Type B pancreatic cell (in vitro differentiated cells): ENCODE measurements at places on chromosomes 12 and 14.

DNA sequence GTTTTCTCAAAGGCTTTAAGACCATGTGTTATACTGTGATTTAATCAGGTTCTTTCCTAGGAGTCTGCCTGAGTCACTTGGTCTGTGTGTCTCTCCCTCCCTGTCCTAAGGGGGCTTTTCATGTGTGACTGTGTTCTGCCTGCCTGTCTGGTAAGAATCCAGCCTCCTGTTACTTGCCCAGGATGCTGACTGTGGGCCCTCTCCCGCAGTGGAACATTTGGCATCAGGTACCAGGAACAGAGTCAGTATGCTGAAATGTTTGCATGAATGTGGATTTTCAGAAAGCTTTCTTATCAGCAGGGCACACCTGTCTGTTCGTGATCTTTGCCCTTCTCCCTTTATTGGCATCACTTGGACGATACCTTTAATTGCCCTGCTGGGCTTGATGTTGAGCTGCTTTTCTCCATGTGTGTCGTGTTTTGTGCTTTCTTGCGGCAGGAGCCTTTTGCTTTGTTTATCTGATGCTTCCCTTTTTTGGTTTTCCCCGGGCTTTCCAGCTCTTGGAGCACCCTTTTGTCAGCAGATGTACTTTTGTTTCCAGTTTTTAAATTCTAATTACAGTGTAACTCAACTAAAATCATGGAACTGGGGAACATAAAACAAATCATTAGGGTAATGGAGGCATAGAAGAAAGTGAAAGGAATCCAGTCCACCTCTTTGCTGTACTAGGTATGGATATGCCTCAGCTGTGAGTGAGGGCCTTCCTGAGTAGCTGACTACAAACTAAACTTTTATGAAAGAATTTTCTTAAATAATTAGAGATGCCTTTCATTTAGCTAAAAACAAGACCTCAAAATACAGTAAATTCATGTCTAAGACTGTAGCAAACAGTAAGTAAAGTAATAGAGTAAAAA is 72.5 kb downstream of the TRAF3 start:
- DNase-seq: no peak

GRCh38 chr12:53065975-53066931 is 12.9 kb downstream of the SPRYD3 start:
- no peak for DNase-seq

GRCh38 chr14:61661471-61662400 is 33.6 kb upstream of the HIF1A start:
- DNase-seq: no peak

DNA sequence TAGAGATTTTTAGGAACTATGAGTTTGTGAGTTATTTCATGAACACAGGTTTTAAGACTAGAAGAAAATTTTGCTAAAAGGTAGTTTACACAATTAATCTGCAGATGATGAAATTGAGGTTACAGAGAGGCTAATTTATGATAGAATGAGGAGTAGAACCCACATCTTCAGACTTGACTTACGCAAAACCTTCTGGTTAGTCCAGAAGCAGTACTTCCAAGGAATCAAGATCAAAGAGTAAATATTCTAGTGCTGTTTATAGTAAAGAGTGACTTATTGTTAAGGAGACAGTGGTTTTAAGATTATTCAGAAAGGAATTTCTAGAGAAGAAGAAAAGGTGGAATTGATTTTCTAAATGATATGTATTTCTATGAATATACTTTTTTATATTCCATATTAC is 10.6 kb upstream of the KITLG start:
- no peak for DNase-seq

DNA sequence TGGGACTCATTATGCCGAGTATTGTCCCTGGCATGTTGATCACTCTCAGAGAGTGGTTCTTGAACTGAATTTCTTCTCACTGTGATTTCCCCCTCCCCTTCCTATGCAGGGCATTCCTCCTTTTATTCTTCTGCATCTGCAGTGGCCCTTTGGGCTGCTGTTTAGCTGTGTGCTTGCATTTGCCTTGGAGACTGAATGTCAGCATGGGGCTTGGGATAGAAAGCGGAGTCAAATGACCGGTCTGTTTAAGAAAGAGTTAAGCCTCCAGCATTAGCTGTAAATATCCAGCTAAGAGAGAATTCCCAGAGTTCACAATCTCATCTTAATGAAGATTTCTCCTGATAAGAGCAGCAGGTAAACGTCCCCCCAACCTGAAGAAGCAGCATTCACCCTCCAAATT is 65.6 kb upstream of the RMST start:
- DNase-seq: no peak

DNA sequence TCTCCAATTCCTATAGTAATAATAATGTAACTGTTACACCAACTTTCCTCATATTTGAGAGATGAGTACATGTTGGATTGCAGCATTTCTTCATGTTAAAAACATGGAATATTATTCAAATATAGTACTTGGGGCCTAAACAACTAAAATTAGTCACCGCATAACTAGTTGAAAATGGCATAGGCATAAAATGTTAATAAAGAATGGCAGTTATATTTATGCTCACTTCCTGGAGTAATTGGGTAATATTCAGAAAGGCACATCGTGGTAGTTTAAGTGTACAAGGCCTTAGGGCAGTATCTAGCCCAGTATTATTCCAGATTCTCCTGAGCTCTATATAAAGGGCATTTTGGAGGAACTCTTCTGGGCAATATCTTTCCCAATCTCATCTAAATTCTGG is 46.0 kb downstream of the ERGIC2 start:
- DNase-seq: no peak

DNA sequence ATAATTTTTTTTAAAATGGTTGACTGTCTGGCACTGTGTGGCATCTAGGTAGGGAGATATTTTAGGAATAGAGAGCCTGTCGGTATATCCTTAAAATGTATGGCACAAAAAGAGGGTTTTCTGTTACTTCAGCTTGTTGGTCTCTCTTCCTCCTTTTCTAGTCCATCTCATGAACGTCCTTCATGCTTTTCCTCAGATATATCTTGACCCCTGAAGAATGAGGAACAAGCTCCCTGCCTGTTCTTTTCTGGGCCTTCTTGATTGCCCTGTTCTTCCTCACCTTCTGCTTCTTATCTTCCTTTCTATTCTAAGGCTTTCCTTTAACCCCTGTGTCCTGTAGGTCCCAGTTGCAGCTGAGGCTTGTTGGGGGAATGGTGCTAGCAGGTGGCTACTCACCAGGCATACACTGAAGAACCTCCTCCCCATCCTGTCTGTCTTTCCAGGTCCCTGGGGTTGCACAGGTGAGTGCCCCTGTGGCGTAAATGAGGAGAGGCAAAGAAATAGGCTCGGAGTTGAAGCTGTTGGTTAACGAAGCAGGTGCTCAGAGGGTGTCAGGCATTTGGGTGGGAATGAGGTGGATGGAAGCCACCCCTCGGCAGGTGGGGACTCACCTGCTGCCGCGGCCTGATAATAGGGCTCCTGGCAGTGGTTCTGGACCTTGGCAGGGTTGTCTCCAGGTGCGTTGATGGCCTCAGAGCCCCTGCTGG is 7.2 kb upstream of the C1R start:
- no peak for DNase-seq

GRCh38 chr14:101068313-101069227 is 165.0 kb upstream of the RTL1 start:
- peak; percentile 60 for DNase-seq

- no peak for DNase-seq
Observed at GRCh38 chr12:64618953-64619590, 8.8 kb downstream of the RASSF3 start.

DNA sequence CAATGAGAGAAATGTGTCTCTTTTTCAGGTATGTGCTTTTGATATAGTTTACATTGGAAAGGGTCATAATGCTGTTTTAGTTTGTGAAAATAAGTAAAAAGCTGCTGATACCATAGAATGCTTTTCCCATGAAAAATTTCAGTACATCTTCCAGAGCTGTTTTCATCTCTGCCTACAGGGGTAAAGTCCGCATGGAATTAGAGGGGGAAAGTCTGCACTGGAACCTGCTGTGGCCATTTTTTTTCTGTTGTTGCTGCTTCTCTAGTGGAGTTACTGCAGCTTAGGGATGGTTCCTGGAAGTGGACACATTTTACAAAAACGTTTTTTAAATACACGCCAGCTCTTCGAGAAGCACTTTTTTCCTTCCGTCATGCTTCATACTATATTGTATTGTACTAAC is 81.3 kb downstream of the VEZT start:
- no peak for DNase-seq

DNA sequence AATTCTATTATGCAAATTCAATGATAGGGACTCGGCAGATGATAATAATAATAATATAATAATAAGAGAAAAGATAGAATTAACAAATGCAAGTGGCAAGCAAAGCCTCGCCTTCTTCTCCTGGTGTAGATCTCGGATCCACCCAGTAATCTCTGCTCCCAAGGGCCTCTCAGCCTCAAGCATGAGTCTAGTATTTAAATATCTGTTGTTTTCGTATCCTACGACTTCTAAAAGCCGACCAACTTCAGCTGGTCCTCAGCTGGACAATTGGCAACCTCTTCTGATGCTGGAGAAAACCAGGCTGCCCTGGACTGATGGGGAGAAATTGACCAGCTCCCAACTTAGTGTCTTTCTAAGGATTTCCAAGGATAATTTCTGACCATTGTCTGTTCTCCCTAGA is 14.0 kb upstream of the MAP1LC3B2 start:
- DNase-seq: no peak

- DNase-seq: peak; percentile 70
Observed at GRCh38 chr12:95790917-95791849, 619 bp upstream of the NTN4 start.

DNA sequence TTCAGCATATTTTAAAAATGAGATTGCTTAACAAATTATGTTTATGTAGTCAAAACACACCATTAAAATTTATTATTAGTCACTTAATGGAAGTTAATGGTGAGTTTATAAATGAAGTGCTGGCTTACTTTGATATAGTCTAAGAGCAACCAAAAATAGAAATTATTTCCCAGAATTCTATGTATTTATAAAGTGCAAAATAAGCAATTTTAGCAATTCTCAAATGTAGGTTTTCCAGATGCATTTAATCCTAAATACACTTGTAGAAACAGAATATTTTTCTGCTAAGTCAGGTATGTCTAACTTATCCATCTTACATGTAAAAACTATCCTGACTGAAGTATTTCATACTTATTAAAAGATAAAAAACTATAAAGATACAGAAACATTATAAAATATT is 11.2 kb downstream of the LMO3 start:
- no peak for DNase-seq

DNA sequence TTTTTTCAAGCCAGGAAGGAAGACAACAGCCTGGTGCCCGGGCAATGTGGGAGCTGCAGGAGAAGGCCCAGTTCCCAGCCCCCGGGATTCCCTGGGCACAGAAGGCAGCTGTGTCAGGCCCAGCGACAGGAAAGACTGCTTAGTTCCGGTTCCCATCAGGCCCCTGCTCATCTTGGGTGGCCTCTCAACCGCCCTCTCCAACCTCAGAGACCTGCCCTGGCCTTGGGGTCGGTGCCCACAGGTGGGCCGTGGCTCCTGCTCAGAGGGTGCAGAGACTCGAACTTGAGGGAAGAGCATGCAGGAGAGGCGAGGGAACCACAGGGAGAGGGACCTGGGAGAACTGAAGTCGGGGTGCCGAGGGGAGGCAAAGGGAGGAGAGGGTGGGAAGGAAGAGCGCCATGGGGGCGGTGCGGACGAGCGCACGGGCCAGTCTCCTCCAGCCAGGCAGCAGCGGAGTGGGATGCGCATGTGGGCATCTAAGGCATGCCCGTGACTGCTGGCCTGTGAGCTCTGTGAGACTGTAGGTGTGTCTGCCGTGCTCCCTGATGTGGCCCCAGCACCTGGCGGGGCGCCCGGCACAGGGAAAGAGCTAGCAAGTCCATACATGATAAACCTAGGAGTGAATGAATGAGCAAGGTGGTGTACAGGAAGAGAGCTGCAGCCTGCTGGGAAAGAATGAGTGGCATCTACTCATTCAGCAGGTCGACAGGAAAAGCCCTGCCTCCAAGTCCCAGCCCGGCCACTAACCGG is 42.7 kb downstream of the SSH1 start:
- no peak for DNase-seq

DNA sequence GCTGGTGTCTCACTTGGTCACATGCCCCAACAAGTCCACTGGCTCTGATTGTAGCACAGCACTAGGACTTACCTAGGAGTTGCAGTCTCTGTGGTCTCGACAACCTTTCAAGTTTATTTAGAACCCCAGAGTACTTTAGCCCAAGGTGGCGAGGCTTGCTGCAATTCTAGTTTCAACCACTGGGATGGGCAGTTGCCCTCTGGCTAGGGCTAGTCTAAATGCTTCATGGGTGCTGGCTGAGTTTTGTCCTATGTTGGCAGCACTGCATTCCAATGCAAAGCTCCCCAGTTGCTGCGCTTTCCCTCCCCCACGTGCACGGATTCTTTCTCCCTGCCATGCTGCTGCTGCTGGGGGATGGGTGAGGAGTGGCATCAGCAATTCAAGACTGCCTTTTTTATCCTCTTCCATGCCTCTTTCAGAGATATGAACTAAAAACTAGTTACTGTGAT is 207.9 kb downstream of the SYNE2 start:
- no peak for DNase-seq
